NCI-H1694 treated with DMSO at 0.1 percent for 48 hours (cell line): ENCODE measurements at places on chromosomes 5 and 9.

DNA sequence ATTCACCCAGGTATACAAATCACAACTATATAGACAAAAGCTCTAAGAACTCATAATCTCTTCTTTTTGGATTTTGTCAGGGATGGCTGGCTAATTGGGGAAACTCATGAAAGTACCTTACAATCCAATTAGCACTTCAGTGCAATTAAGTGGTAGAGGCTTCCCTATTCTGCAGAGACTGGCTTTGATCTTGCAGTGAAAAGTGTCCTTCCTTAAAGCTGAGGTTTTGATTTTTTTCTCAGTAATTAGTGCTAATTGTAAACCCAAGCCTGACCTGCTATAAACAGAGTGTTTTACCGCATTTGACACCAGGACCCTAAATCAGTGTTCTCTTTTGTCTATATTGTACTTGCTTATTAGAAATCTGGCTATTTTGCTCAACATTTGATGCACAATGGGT is 294.0 kb upstream of the EFNA5 start:
- no peak for DNase-seq

DNA sequence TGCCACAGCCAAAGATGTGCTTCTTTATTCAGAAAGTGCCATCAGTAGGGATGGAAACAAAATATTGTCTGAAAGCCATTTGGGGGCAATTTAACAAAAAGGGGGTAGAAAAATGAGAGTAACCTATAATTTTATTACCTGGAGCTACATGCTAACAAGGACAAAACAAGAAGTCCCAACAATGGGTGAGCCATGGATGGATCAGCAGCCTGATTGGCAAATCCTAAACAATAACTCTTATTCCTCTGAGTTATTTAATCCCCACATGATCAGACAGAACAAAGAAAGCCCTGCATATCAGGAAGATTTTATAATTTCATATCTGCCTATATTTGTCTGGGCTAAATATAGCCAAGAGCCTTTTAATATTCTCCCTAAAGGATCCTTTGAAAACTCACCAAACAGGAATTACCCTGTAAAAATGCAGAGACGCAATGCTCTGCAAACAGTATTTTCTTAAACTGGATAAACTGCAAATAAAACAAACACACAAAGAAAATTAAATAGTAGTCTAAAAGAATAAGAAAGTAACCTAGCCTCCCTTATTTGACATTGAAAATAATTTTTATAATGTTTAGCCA is 483.4 kb downstream of the ZNF608 start:
- no peak for DNase-seq

- no peak for DNase-seq
Observed at GRCh38 chr5:152202321-152202720, 202.8 kb downstream of the NMUR2 start.

DNA sequence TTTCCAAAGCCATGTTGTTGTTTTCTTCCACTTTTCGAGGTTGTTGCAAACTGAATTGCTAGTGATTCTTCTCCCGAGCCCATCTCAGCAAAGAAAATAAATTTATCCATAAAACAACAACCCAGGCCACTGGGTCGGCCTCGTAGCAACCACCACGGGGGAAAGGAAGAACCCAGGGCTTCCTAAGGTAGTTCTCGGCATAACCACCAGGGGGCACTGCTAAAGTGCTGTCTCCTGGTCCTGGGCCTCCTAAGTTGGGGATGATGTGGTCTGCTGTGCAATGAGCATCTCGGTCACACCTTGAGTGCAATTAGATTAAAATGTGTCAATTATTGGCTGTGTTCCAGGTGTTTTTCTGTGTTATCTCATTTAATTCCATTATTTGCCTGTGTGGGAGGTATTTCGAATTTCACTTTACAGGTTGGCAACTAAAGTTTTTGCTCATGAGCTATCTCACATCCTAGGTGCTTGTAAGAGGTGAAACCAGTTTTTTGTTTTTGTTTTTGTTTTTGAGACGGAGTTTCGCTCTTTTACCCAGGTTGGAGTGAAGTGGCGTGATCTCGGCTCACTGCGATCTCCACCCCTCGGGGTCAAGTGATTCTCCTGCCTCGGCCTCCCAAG is 102.8 kb upstream of the DAP start:
- DNase-seq = peak; percentile 63
